ENCODE measurements at places on chromosomes 3 and 15.

- DNase-seq: no peak
Observed at GRCh38 chr3:4547799-4548198, 54.7 kb downstream of the ITPR1 start.

DNA sequence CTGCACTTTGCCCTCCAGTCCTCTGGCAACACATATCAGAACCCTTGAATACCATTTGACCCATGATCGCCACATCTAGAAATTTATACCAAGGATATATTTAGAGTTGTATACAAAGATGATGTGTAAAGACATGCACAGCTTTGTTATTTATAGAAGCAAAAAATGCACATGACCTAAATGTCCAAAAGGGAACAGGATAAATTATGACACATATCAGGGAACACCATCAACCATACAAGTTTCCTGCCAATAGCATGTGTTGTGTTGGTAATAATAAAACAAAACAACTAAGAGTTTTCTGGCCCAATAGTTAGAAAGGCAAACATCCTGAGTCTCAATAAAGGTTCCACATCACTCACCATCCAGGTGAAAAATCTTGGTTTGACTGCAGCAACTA lies 51.5 kb downstream of the AAGAB start:
- DNase-seq: no peak

- peak; percentile 93 for DNase-seq
Observed at GRCh38 chr3:36648241-36649034, 115.9 kb downstream of the DCLK3 start.

GRCh38 chr3:145849115-145849514 lies 311.9 kb downstream of the PLOD2 start:
- DNase-seq: no peak
